ENCODE measurements at places on chromosomes 12 and 14.

GRCh38 chr12:14810167-14810952 lies 3.6 kb downstream of the SMCO3 start:
- no peak for DNase-seq

- DNase-seq, result peak; percentile 76
Observed at GRCh38 chr14:72024043-72024407, 91.8 kb downstream of the RGS6 start.

DNA sequence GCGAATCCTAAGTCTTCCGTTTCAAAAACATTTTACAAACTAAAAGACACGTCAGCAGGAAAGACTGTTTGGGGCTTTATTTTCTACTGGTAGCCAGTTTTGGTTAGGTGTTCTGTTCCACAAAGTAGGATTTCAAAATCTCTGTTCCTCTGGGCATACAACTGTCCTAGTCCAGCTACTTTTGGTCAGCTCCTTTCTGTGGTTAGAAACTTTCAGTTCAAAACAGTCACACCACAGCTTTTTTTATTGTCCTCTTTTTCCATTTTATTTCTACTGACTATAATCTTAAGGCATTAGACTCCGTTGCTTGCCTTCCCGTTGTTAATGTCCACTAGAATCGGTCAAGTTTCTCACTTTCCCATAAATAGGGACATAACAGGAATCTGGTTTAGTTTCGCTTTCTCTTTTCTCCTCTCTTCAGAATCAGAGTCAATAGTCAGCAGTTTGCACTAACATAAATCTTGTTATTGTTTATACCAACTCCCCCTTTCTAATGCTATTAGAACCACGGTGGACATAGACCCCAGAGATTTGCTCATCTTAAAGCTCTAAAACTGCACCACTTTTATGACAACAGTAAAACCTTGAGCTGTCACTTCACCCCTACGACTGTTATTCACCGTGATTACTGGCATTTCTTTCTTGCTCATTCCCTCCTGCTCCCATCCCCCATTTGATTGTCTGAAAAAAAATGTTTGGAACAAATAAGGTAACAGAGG lies 41.5 kb upstream of the NPAS3 start:
- DNase-seq, result no peak

DNA sequence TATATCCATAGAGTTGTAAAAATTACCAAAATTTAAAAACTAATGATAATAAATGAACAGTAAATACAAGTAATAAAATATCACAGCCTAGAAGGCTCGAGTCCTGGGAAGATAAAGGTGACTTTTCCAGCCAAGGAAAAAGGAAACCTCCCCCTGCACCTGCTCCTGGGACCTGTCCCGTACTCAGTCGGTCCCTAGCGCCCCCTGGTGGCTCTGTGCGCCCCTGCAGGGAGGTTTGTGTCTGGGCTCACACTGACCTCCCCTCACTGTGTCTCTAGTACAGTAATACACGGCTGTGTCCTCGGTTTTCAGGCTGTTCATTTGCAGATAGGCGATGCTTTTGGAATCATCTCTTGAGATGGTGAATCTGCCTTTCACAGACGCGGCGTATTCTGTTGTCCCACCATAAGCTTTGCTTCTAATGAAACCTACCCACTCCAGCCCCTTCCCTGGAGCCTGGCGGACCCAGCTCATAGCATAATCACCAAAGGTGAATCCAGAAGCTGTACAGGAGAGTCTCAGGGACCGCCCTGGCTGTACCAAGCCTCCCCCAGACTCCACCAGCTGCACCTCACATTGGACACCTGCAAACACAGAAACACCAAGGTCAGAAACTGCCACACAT lies 1030.4 kb downstream of the TMEM121 start:
- peak; percentile 82 for DNase-seq

- DNase-seq, result no peak
Observed at GRCh38 chr14:79583738-79584408, 627.4 kb downstream of the DIO2 start.

GRCh38 chr12:124605150-124605882 lies 37.9 kb upstream of the NCOR2 start:
- no peak for DNase-seq

DNA sequence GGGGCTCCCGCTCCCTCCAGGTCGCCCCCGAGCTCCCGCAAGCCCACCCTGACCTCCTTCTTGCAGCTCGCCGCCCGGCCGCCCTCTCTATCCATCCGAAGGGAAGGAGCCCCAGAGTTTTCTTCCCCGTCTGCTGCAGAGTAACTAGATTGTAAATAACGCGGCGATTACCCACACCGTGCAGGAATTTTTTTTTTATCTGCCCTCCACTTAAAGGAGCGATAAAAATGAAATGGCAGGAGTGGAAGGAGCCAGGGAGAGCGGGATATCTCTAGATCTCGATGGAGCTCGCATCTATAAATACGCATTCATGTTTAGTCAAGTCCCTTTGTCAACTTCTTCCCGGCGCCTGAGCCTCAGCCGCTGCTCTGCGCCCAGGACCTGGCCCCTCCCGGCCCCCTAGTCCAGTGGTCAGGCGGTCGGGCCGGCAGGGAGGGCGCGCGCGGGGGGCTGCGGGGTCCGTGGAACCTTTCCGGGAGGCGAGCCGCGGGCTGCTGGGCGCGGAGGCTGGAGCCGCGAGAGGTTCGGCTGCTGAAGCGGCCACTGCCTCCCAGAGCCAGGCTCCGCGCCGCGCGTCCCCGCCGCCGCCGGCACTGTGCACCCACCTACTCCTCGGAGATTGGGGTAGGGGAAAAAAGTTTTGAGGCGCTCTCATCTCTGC lies 386.0 kb downstream of the BCAT1 start:
- DNase-seq, result no peak

DNA sequence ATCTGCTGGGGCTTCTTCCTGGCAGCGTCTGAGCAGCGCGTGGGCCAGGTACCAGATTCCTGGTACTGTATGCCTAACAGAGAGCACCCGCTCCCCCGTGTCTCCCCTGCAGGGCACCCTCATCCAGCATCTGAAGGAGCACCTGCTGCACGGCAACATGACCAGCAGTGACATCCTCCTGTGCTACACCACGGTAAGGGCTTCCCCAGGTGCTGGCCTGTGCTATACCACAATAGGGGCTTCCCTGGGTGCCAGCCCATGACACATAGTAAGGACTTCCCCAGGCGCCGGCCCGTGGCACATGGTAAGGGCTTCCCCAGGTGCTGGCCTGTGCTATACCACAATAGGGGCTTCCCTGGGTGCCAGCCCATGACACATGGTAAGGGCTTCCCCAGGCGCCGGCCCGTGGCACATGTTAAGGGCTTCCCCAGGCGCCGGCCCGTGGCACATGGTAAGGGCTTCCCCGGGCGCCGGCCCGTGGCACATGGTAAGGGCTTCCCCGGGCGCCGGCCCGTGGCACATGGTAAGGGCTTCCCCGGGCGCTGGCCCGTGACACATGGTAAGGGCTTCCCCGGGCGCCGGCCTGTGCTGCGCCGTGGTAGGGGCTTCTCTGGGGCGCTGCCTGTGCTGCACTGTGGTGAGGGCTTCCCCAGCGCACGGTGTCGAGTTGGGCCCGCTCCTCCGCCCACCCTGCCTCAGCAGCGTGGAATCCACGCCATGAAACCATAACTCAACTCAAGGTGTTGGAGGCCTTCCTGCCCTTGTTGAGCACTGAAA lies 49.3 kb downstream of the AACS start:
- no peak for DNase-seq

DNA sequence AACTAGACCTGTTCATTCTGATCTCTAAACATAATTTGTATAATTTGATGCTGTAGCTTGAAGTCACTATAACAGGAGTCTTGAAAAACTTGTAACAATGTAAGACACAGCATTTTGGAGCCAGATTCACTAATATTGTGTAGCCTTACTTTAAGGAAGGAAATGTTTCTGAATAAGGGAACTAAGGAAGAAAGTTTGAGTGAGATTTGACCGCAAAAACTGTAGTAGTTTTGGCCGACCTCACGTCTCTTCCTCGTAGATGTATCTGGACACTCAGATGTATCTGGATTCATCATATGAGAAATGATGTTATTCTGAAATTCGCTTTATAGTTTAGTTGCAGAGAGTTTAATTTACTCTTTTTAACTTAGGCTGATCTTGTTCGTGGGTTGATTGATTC lies 13.9 kb upstream of the DNAH10 start:
- no peak for DNase-seq

DNA sequence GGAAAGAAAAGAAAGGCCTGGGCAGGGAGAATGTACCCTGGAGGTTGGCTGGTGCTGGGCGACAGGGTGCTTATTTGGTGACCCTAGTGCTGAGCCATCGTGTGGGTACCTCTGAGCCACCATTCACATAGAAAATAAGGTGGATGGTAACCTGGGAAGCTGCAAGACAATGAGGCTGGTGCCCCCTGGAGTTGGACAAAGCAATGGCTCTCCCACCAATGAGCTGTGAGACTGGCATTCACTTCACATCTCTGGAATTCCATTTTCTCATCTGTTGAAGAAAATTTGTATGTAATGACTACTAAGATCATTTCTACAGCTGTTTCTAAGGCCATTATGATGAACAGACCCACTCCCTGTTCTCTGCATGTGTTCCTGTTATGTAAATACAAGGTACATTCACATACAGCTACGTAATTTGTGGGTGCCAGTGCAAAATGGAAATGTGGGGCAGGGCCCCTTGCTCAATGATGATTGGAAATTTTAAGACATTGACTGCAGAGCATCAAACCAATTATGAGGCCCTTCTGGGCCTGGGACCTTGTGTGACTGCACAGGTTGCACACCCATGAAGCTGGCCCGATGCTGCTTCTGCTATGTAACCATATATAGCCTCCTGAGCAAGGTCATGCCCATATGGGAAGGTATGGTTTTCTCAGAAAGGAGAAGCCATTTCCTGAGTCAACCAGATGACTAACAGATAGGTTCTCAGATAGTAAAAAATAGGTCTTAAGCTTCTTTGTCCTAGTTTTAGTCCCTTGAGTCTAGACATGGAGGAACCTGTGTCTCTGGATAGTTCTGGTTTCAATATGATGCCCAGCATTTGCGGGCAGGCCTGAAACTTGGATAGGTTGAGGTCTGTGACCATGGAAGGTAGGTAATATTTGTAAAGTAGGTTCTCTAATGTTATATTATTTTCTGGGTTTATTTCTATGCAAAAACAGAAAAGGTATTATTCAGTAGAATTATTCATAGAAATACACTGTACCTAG lies 63.4 kb upstream of the IGF1 start:
- no peak for DNase-seq

DNA sequence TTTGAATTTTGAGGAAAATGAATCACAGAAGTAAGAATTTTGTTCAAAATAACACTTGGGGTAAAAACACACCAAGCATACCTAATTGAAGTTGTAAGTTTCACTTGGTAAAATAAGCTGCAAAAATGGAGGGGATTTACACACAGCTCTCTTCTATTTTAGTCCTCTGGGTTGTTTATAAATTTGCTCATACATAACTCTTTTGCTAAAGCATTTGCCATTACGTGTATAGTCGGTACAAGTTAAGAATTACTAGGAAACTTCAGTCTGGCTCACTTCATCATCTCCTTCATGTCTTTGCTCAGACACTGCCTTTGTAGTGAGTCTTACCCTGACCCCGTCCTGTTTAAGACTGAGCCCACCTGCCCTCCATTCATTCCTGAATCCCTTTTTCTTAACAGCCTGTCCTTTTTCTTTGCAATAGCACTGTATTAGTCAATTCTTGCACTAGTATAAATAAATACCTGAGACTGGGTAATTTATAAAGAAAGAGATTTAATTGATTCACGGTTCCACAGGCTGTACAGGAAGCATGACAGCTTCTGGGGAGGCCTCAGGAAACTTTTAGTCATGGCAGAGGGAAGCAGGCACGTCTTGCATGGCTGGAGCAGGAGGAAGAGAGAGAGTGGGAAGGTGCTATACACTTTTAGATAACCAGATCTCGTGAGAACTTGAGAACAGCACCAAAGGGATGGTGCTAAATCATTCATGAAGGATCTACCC lies 451.1 kb downstream of the PCNX1 start:
- no peak for DNase-seq

DNA sequence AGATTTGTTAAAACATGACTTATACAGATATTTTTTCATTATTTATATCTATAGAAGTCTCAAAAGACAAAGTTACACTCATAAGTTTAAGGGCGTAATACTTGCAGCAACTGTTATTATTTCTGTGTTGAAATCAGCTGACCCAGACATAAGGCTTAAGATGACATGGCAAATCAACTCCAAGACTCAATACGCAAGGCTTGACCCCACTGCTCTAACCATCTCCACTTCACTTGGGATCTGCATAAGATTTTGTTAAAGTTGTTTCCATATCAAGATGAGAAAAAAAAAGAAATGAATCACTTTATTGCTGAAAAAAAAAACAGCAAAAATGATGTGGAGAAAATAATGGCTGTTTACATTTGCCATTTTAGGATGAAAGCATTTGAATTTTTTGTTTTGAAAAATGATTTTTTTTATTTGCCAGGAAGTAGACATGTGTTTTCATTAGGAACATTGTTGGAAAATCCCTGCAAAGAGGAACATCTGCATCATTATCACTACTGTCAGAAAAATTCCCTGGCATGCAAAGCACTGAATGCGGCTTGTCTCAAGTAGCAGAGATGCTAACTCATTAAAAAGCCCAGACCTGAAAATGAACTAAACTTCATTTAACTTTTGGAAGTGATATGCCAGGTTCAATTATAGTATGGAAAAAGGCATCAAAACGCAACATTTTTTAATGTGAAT lies 73.5 kb downstream of the LIN7A start:
- DNase-seq, result no peak

Measured in activated CD4-positive, alpha-beta T cell treated with anti-CD3 and anti-CD28 coated beads, Interleukin-2, amount 50 U/mL, for 16 hours (primary cell).